ENCODE measurements at places on chromosomes 5 and 9.
A peak's percentile ranks its signal among the peaks of the same experiment; 100 is the strongest.

DNA sequence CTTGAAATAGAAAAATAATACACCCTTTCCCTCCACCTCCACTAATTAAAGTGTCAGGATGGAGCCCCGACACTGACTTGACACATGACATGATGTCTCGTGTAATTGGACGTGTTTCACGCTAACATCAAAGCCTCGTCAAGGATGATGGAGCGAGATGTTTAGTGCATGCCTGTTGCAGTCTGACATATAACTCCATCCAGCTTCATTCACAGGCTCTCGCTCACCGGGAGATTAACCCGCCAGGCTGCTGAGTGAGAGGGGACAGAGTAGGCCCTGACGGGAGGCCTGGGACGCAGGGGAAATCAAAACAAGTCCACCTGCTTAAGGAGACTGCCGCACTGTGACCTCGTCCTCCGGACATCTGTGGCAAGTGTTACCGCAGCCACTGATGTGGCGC, 263.5 kb downstream of the SLIT3 start:
- no peak for DNase-seq

DNA sequence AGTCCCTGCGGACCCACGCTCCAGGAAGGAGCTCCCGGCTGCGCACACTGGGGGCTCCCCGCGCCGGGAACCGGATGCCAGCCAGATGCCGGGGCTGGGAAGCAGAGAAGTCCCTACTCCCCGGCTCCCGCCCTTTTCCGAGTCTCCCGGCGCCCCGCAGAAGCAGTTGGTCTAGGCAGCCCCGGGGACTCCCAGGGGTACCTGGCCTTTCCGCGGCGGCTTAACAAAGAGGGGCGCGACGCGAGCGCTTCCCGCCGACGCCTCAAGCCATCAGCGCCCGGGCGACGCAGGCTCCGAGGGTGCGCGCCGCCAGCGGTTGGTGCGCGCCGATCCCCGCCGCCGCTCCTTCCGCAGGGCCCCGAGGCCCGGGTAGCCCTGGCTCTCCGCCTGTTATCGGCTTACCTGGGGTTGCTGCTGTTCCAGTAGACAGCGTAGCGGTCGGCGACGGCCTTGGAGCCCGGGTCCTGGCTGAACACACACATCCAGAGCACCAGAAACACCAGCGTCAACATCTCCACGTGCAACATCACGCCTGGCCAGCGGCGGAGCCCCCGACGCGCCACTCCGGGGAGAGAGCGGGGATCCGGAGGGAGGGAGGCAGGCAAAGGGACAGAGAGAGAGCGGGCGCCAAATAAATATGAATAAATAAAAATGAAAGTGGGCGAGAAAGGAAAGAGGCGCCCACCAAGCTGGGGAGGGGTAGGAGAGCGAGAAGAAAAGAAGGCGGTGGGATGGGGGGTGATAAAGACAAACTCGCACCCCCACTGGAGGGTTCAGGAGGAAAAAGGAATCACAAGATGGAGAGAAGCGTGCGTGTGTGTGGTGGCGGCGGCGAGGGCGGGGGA, 428 bp downstream of the EFNA5 start:
- DNase-seq, result peak; percentile 61

DNA sequence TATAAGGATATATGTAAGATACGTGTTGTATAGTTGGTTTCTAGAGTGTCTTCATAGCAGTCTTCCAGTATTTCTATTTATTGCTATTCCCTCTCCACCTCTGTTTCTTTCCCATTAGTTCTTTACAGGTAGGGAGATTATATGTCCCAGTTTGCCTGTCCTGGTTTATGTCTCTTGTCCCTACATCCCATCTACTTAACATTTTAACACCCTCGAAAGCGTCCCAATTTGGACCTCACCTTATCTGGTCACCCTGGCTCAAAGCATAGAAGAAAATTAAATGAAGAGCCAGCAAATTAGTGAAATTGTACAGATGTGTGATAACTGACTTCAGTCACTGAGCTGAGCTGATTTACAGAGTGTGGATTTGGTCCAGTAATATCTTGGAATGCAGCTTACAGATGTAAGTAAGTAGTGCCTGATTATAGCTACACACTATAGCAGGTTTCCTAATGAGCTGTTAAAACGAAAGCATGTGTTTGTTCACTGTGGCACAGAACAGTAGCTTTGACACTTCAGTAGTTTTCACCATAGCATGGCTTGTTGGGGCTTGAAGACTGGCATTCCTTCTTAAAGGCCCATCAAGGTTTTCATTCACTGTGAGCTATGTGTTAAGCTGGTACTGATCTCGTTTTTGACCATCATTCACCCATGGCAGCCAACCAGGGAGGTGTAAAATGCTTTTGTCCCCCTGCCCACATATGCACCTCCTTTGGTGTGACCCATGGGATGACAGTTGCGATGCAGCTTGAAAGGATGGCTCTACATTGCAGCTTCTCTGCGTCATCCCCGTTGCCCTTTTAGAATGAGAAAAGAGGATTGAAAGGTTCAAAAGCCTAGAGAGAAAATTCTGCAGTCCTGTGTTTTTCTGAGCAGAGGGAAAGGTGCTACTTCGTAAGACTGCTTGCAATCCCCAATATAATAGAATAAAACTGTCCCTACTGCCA, 192.1 kb upstream of the DMRT1 start:
- DNase-seq, result no peak

DNA sequence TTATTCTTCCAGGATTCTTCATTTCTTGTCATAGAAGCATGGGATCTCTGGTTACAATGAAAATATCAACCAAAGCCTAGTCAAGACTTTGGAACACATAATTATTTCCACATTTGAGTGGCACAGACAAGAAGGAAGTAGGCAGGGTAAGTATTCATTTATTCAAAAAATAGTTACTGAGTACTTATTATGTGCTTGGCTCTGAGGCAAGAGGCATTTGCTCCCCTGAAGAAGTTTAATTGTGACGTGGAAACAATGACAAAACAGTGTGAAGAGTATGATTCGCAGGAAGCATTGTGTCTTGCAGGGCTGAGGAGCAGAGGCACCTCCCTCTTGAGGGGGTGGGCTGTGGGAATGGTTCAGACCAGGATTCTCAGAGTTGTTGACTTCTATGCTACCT, 45.0 kb upstream of the TNFSF15 start:
- DNase-seq, result no peak

DNA sequence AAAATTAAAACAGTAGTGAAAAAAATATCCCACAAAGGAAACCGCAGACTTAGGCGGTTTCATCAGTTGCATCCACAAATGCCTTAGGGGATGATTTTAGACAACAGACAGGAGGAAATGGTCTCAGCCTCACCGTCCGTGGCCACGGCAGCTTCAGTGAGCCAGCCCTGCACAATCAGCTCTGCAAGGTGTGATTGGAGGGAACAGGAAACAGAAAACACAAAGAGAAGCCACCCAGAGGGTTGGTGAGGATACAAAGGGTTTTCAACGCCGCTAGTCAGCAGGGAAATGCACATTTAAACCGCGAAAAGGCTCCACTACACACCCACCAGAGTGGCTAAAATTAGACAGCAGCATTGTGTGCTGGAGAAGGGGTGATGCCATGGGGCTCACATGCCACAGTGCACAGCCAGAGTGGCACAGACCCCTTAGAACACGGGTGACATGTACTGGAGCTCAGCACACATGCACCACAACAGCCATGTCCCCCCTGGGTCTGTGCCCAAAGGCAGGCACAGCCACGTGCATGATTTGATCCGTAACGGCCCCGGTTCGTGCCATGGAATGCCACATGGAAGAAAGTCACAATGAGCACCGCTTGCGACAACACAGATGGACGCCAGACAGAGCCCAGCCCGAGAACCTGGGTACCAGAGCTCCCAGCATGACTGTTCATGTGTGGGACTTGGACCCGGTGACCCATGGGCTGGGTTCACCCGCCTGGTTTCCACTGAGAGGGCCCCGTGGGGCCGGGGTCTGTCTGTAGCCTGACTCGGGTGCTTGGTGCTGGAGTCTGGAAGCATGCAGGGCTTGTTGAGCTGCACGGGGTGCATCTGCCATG, 18.3 kb upstream of the TERT start:
- no peak for DNase-seq

DNA sequence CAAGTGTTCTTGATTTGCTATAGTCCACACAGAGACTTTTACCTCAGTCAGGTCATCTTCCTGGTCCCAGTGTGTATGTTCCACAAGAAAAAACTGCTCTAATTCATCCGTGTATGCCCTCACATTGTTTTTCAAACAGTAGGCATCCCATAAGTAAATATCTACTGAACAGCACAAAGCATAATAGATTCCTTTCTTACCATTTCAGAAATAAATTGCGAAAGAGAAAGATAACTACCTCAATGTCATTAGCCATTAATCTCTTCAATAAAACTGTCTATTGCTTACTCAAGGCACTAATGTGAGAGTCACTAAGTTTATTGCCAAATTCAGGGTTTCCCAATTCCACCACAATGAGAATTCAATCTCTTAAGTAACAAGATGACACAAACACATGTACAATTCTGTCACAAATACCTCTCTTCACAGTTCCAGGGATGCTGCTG, 9.6 kb downstream of the FBXW2 start:
- no peak for DNase-seq

GRCh38 chr9:95157481-95158151, 159.9 kb downstream of the FANCC start:
- peak; percentile 89 for DNase-seq

DNA sequence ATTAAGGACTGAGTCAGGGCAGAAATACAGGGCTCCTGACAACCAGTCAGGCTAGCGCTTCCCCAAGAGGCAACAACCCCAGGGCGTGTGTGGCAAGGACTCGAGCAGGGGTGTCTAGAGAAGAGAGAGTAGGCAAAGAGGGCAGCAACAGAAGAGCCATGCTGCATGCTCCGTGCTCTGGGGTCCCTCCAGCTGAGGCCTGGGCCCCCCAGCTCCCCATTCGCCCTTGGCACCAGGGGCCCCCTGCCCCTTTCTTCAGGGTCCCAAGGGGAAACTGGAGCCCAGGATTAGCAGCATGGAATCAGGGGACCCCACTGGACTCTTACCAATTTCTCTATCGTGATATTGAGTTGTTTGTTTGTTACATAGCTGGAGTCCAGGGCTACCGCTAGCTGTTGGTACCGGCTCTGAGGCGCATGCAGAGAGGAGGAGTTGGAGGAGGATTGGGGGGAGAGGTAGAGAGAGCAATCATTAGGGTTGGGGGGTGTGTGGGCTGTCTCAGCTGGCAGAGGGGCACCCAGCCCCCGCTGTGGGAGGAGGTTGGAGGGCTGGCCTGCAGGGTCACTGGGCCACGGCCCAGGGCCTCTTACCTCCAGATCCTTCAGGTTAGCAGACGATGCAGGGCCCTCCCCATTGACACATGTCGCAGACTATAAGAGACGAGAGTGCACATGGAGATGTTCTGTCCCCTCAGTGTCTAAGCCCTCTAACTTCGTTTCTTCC, 8.8 kb downstream of the GOLGA2 start:
- no peak for DNase-seq

Data from right lung (tissue), 10 donors.